NCI-H748 treated with DMSO at 0.1 percent for 48 hours (cell line): ENCODE measurements at places on chromosomes 13 and 19.

DNA sequence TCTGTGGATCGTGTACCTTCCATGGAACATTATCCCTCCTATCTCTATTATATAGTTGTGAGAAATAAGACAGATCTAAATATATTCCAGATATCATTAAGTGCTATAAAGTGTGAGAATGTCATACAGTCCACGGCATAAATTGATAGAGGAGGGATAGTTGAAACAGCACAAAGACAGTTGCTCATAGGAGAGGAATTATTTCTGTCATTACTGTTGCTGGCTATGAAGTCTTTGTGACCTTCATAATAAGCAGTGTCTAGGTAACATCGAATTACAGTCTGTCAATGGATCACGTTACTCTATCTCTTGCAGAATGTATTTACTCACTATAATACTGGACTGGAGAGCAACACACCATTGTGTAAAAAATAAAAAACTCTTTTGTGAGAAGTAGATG lies 671.5 kb upstream of the PCDH20 start:
- peak; percentile 31 for DNase-seq

DNA sequence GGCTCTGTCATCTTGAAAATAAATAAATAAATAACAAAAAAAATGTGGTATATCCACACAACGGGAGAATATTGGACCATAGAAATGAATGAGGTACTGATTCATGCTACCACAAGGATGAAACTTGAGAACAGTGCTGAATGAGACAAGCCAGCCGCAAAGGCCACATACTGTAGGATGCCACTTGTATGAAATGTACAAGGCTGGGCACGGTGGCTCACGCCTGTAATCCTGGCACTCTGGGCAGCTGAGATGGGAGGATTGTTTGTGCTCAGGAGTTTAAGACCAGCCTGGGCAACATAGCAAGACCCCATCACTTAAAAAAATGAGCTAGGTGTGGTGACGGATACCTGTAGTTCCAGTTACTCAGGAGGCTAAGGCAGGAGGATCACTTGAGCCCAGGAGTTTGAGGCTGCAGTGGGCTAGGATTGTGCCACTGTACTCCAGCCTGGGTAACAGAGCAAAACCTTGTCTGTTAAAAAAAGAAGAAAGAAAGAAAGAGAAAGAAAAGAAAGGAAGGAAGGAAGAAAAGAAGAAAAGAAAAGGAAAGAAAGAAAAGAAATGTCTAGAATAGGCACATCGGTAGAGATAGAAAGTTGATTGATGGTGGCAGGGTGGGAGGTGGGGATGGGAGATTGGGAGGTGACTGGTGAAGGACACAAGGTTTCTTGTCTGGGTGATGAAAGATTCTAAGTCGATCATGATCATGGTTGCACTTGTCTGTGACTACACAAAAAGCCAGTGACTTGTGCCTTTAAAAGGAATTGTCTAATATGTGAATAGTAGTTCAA lies 20.3 kb downstream of the HPN start:
- DNase-seq: no peak

- no peak for DNase-seq
Observed at GRCh38 chr19:45960595-45961235, 12.9 kb downstream of the NOVA2 start.

GRCh38 chr19:34298891-34299520 lies 44.7 kb downstream of the GARRE1 start:
- DNase-seq: no peak

GRCh38 chr19:38691938-38692457 lies 44.5 kb downstream of the ACTN4 start:
- no peak for DNase-seq

- no peak for DNase-seq
Observed at GRCh38 chr13:113623491-113624234, 34.3 kb downstream of the ATP4B start.

DNA sequence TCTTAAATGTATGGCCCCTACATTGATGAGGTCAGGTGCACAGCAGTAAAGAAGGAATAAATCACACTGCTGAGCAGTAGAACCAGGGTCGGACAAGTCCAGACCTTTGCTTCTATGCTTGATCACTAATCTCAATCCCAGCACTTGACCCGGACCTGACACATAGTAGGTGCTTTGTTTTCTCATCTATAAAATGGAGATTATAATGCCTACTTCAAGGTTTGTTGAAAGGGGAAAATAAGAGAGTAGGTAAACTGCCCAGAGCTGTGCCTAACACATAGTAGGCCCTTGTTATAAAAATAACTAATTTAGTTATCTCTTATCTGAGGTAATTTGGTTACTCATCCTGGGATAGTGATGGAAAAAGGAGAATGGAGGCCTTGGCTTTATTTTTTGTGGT lies 125.0 kb downstream of the RXFP2 start:
- DNase-seq: no peak

DNA sequence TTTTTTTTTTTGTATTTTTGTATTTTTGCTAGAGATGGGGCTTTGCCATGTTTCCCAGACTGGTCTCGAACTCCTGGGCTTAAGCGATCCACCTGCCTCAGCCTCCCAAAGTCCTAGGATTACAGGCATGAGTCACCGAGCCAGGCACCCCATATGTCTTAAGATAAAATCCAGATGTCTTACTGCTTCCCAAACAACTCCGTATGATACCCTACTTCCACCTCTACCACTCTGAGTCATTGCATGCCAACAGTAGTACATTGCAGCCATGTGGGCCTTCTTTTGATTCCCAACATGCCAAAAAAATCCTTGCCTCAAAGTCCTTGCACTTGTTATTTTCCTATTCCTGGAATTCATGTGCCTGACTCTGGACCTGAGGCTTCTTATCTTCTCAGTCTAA lies 799.2 kb downstream of the GPC5 start:
- no peak for DNase-seq

GRCh38 chr19:41919948-41920712 lies 8.1 kb downstream of the ERFL start:
- no peak for DNase-seq

- DNase-seq: no peak
Observed at GRCh38 chr19:48639483-48640375, 2.5 kb upstream of the DBP start.

GRCh38 chr19:17112700-17113099 lies 37.1 kb downstream of the MYO9B start:
- DNase-seq: no peak

GRCh38 chr19:3250675-3251074 lies 26.2 kb downstream of the CELF5 start:
- no peak for DNase-seq

DNA sequence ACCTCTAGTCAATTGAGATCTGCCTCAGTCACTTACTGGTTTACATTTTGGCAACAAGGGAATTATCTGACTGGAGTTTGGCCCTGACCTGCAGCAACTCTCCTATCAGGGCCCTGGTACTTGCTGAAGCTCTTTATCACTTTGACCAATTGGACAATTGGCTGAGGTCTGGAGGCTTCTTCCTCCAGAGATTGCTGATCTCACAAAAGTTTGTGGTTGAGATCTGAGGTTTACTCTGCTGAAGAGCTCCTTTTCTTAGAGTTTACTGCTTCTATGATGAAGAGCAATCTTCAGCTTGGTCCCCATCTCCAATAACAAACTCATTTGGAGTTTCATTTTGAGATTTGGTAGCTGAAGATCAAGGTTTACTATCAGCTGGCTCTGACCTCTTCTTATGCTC lies 276.9 kb upstream of the SGCG start:
- no peak for DNase-seq

- DNase-seq: no peak
Observed at GRCh38 chr13:47472516-47472915, 528.6 kb downstream of the SUCLA2 start.

- DNase-seq: no peak
Observed at GRCh38 chr13:81058211-81058915, 717.4 kb upstream of the SPRY2 start.

GRCh38 chr19:2157452-2157851 lies 6.1 kb upstream of the AP3D1 start:
- DNase-seq: no peak

DNA sequence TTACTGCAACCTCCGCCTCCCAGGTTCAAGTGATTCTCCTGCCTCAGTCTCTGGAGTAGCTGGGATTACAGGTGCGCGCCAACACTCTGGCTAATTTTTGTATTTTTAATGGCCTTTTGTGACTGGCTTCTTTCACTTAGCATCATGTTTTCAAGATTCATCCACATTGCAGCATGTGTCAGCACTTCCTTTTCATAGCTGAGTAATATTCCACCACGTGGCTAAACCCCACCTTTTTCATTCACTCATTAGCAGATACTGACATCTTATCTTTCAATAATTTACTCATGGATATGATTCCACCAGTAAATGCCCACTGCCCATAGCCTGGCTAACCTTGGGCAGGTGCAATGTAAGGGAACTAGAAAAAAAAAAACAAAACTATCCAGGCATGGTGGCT lies 6.9 kb downstream of the C5AR1 start:
- no peak for DNase-seq

DNA sequence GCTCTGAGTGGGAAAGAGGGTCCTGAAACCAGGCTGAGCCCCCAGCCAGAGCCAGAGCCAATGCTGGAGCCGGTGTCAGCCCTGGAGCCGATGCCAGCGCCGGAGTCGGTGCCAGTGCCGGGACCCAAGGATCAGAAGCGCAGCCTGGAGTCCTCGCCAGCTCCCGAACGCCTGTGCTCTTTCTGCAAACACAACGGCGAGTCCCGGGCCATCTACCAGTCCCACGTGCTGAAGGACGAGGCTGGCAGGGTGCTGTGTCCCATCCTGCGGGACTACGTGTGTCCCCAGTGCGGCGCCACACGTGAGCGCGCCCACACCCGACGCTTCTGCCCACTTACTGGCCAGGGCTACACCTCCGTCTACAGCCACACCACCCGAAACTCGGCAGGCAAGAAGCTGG lies 369 bp downstream of the NANOS3 start:
- DNase-seq: no peak

GRCh38 chr19:1590641-1591397 lies 1.8 kb downstream of the MBD3 start:
- DNase-seq: no peak

GRCh38 chr19:38975861-38976271 lies 324 bp upstream of the FBXO17 start:
- no peak for DNase-seq

- DNase-seq: no peak
Observed at GRCh38 chr19:54551293-54551692, 22.3 kb upstream of the LILRA2 start.

DNA sequence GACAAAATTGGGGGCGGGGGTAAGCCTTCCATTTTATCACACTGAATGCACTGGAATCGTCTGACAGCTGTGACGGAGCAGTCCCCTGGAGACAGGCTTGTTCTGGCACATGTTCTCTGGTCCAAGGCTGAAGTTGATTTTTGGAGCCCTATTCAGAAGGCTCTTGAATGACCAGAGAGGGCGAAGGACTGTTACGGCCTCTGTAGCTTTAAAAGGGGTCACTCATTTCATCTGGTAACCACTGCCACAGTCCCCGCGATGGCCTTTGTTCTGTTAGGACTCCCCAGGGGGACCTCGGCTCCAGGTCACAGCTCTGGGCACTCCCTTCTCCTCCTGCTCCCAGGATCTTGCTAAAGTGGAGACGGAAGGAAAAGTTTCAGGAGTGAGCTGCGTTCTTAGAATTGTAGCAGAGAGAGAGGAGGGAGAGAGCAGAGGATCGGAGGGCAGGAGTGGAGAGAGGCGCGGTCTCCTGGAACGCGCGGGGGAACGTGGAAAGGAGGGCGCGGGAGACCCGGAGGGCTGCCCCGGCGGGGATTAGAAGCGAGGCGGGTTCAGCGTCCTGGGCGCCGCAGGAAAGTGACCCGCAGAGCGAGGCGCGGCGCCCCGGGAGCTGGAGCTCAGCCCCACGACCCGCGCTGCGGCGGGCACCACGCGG lies 134.3 kb upstream of the MYO16 start:
- no peak for DNase-seq

DNA sequence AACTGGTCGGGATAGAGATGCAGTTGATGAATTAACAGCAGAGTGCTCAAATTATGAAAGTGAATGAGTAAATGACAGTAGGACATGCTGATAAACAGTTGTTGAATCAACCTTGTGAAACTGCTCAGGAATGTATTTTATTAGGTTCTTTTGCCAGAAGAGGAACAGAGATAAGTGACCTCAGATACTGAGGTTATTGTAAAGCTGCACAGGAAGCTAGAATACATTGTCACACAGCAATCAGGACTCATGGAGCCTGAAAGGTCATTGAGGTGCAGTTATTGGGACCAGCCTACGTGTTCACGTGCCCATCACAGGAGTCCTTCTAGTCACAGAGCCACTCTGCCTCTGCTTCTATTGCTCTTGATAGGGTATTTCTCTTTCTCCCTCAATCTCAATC lies 47.5 kb upstream of the MED4 start:
- DNase-seq: no peak

DNA sequence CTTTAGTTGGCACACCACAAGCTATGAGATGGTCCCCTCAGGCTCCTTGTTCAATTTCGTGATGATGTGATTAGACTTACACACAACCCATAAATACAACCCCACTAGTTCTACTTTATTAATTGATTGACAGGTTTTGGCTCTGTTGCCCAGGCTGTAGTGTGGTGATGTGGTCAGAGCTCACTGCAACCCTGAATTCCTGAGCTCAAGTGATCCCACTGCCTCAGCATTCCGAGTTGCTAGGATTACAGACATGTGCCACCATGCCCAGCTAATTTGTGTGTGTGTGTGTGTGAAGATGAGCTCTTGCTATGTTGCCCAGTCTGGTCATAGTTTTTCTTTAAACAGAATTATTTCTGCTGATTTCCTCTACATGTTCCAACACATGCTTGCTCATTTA lies 17.5 kb upstream of the HTR2A start:
- DNase-seq: no peak

GRCh38 chr13:66492479-66492878 lies 737.7 kb downstream of the PCDH9 start:
- peak; percentile 11 for DNase-seq

DNA sequence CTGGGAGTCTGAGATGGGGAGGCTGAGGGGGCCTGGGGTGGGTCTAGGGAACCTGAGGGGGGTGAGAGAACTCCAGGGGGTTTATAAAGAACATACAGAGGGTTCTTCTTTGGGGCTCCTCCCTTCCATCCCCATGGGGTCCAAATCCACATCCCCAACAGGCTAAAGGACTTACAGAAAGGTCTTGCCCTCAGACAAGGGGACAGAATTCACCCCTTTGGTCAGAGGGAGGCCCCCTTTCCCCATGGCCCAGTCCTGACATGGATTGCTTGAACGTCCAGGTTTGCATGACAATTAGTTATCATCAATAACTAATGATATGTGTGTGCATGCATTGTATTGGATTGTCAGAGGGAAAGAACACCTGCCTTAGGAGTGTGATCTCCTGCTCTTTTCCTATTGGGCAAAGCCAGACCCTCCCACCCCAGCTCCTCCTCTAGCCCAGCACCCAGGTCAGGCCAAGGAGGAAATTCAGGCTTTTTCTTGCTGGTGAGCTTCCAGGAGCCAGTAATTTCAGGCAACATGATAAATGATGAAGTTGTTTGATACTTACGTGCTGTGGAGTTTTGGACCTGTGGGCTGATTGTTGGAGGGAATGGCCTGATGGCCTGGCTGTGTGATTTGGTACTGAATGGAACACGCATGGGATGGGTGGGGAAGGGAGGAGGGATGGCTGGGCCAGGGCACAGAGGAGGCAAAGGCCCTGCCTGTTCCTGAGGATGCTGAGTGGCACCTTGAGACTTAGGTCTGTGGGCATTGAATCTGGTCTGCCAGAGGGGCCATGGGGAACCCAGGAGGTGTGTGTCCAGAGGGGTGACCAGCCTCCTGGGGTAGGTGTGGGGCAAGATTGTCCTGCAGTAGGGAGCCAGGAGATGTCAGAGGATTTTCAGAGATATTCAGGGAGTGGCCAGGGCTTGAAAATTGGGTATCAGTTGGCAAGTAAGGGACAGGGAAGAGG lies 1.1 kb downstream of the KLHL26 start:
- DNase-seq: peak; percentile 3

- no peak for DNase-seq
Observed at GRCh38 chr13:43348397-43348796, 325.0 kb downstream of the DNAJC15 start.

- DNase-seq: peak; percentile 54
Observed at GRCh38 chr19:30666301-30666803, 294.2 kb downstream of the ZNF536 start.
